ENCODE measurements at places on chromosomes 1 and 21.
A peak's percentile ranks its signal among the peaks of the same experiment; 100 is the strongest.

GRCh38 chr1:243488459-243489157 lies 232.8 kb downstream of the SDCCAG8 start:
- H3K4me1 ChIP-seq: no peaks in the 10 kb centered on the region
- H3K27me3 ChIP-seq: no peaks in the 10 kb centered on the region
- H3K4me3 ChIP-seq: peak overlapping the region; percentile 60
- peaks cover 7% of the 10 kb centered on the region for H3K36me3 ChIP-seq
- no peak for DNase-seq

- H3K4me1 ChIP-seq: no peaks in the 10 kb centered on the region
- H3K36me3 ChIP-seq: no peaks in the 10 kb centered on the region
- no peak for DNase-seq
- no peak overlapping the region for H3K4me3 ChIP-seq
- H3K27me3 ChIP-seq: no peaks in the 10 kb centered on the region
These were observed 5.9 kb downstream of the SLC2A7 start for GRCh38 chr1:9020305-9020704.

- H3K27me3 ChIP-seq: no peaks in the 10 kb centered on the region
- no peak overlapping the region for H3K4me3 ChIP-seq
- DNase-seq: no peak
- H3K4me1 ChIP-seq: peaks cover 32% of the 10 kb centered on the region
- H3K27ac ChIP-seq: no peak overlapping the region
These were observed 24.5 kb upstream of the LRRC8C start for GRCh38 chr1:89608319-89608983.

GRCh38 chr1:237416924-237417655 lies 375.1 kb downstream of the RYR2 start:
- H3K27ac ChIP-seq: no peak overlapping the region
- H3K4me3 ChIP-seq: no peak overlapping the region
- no peaks in the 10 kb centered on the region for H3K36me3 ChIP-seq
- no peak for DNase-seq

GRCh38 chr21:38014298-38014697 lies 98.0 kb upstream of the KCNJ6 start:
- H3K4me1 ChIP-seq: peaks cover 3% of the 10 kb centered on the region
- no peak overlapping the region for H3K4me3 ChIP-seq
- no peak overlapping the region for H3K27ac ChIP-seq
- H3K27me3 ChIP-seq: no peaks in the 10 kb centered on the region
- no peak for DNase-seq

DNA sequence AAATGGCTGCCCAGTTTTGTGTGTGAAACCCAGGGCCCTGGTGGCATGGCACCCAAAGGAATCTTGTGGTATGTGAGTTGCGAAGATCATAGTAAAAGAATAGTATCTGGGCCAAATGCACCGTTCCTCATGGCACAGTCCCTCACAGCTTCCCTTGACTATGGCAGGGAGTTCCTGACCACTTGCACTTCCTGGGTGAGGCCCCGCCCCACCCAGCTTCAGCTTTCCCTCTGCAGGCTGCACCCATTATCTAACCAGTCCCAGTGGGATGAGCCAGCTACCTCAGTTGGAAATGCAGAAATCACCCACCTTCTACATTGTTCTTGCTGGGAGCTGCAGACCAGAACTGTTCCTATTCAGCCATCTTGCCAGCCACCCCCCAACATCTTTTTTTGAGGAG lies 63.0 kb downstream of the SLC5A9 start:
- no peaks in the 10 kb centered on the region for H3K4me1 ChIP-seq
- H3K4me3 ChIP-seq: no peak overlapping the region
- no peak for DNase-seq
- H3K36me3 ChIP-seq: no peaks in the 10 kb centered on the region
- no peaks in the 10 kb centered on the region for H3K27me3 ChIP-seq

- H3K4me3 ChIP-seq: no peak overlapping the region
- H3K27ac ChIP-seq: no peak overlapping the region
- peaks cover 26% of the 10 kb centered on the region for H3K4me1 ChIP-seq
- no peaks in the 10 kb centered on the region for H3K36me3 ChIP-seq
- no peaks in the 10 kb centered on the region for H3K27me3 ChIP-seq
These were observed 1.6 kb downstream of the C1orf105 start for GRCh38 chr1:172421974-172422604.

Data from keratinocyte (primary cell).